ENCODE measurements at places on chromosomes 3 and 15.
A peak's percentile ranks its signal among the peaks of the same experiment; 100 is the strongest.

DNA sequence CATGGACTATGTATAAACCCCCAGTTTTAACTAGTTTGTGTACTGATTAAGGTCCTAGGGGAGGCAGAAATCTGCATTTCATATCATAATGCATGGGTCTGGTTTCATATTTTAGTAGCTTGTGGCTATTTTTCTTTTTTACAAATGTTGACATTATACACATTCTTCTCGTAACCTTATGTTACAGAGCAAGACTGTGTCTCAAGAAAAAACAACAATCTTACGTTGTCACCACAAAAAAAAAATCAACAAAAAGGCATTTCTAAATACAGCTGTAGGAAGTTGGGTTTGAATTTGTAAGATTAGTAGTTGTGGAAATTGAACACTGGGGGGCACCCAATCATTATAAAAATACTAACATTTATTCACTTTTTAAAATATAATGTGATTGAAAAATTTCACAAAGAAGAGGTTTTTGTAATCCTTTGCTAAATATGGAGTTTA, 17.9 kb downstream of the SERP1 start:
- no peak for DNase-seq
- H3K27me3 ChIP-seq: no peaks in the 10 kb centered on the region
- no peaks in the 10 kb centered on the region for H3K36me3 ChIP-seq
- H3K4me3 ChIP-seq: no peak overlapping the region
- H3K27ac ChIP-seq: no peak overlapping the region
- no peaks in the 10 kb centered on the region for H3K4me1 ChIP-seq

DNA sequence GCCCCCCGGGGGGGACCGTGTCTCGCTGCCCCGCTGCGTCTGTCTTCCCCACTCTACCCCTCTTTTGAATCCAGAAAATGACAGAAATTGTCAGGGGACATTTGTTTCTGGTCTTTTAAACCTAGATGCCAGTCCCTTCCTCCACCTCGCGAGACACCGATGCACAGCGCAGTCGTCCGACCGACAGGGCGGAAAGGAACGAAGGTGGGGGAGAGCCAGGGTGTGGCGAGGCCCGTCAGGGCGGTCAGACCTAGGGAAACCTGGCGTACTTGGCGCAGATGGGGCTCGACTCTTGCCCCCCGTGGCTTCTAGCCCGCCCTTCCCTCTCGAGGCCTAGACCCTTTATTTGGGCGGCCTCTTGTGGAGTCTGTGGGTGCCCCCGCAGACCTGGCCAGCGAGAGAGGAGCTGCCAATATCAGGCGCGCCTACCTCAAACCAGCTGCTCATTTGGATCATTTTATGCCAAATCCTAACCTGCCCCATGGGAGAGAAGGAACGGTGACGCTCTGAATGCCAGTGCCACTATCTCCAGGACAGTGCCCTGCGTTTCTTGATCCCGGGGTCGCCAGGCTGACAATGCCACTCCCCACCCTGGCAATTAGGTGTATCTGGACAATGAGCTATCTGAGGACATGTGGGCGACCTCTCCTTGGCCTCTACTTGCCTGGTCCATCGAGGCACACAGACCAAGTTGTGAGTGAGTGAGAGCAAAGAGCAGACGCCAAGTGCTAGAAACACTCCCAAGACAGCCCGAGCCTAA, 500 bp upstream of the RAB6B start:
- DNase-seq: no peak
- peak overlapping the region; percentile 9 for H3K27ac ChIP-seq
- H3K4me3 ChIP-seq: peak overlapping the region; percentile 60
- no peaks in the 10 kb centered on the region for H3K27me3 ChIP-seq

DNA sequence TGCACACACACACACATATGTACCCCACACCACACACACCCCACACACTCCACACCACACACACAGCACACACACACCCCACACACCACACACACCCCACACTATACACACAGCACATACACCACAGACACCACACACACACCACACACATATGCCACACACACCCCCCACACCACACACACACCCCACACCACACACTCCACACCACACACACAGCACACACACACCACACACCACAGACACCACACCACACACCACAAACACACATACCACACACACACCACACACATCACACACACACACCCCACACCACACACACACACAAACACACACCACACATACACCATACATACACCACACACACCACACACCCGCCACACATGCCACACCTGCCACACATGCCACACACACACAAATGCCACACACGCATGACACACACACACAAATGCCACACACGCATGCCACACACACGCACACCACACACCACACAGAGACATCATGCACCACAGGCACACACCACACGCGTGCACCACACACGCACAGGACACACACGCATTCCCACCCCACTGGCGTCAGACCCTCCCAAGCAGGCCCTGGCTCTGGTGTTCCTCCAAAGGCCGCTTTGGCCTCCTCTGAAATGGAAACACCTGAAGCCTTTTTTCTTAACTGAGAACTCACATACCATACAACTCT, 15.7 kb downstream of the CHST13 start:
- no peaks in the 10 kb centered on the region for H3K4me1 ChIP-seq
- H3K27me3 ChIP-seq: peaks cover 49% of the 10 kb centered on the region
- no peak overlapping the region for H3K4me3 ChIP-seq

- DNase-seq: no peak
- peaks cover 31% of the 10 kb centered on the region for H3K4me1 ChIP-seq
- H3K36me3 ChIP-seq: no peaks in the 10 kb centered on the region
- H3K27me3 ChIP-seq: no peaks in the 10 kb centered on the region
- no peak overlapping the region for H3K27ac ChIP-seq
Measured at GRCh38 chr3:51622413-51622812, 48.6 kb upstream of the TEX264 start.

DNA sequence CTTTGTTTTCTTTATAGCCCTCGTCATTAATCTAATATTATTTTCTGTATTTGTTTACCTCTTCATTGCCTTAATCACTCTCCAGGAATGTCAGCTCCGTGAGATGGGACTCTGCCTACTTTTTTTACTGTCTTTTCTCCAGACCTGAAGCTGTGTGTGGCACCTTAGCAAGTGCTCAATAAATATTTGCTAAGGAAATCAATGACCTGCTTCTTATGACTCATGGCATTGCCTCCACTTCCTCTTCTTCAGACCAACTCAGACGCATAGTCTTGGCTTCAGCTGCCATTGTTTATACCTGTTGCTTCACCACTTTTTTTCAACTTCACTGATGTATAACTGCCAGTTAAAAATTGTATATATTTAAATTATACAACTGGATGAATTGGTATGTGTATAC, 218.5 kb upstream of the CMC1 start:
- no peaks in the 10 kb centered on the region for H3K36me3 ChIP-seq
- no peak for DNase-seq
- no peaks in the 10 kb centered on the region for H3K4me1 ChIP-seq
- H3K27me3 ChIP-seq: no peaks in the 10 kb centered on the region
- no peak overlapping the region for H3K27ac ChIP-seq

DNA sequence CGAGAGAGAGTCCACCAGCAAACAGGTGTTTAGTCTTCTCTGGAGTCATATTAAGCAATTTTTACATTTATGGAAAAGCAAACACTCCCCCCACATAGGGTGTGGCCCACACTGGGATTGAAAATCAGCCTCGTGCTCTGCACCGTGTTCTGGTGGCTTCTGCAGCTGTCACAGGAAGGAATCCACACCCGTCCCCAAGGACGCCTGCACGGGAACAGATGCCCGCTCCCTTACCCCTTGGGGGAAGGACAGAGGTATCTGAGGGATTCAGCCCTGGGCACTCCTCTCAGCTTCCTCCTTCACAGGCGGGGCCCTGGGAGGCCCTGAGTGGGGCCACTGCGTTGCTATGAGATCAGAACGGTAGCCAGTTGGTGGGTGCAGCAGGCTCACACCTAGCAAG, 27.8 kb downstream of the LIPC start:
- no peaks in the 10 kb centered on the region for H3K27me3 ChIP-seq
- peak overlapping the region; percentile 79 for H3K27ac ChIP-seq
- peak; percentile 76 for DNase-seq
- H3K36me3 ChIP-seq: no peaks in the 10 kb centered on the region
- H3K4me1 ChIP-seq: peaks cover 10% of the 10 kb centered on the region

DNA sequence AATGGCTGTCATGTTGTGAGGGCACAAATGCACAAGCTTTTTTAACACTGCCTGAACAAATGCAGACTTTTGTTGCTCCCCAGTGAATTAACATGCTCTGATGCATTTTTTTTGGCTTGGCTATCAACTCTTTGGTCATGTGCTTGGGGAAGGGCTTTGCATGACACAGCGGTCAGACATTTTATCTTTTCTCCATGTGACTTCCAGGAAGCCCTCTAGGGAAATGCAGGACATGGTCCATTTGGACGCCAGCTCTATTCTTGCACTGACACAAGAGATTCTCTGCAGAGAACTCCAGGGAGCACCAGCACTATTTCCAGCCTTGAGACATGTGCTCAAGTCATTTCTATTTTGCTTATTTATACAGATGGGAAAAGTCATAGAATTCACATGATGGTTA, 46.2 kb downstream of the NEK11 start:
- no peaks in the 10 kb centered on the region for H3K36me3 ChIP-seq
- H3K4me1 ChIP-seq: peaks cover 18% of the 10 kb centered on the region
- H3K27me3 ChIP-seq: no peaks in the 10 kb centered on the region
- H3K27ac ChIP-seq: peak overlapping the region; percentile 31

DNA sequence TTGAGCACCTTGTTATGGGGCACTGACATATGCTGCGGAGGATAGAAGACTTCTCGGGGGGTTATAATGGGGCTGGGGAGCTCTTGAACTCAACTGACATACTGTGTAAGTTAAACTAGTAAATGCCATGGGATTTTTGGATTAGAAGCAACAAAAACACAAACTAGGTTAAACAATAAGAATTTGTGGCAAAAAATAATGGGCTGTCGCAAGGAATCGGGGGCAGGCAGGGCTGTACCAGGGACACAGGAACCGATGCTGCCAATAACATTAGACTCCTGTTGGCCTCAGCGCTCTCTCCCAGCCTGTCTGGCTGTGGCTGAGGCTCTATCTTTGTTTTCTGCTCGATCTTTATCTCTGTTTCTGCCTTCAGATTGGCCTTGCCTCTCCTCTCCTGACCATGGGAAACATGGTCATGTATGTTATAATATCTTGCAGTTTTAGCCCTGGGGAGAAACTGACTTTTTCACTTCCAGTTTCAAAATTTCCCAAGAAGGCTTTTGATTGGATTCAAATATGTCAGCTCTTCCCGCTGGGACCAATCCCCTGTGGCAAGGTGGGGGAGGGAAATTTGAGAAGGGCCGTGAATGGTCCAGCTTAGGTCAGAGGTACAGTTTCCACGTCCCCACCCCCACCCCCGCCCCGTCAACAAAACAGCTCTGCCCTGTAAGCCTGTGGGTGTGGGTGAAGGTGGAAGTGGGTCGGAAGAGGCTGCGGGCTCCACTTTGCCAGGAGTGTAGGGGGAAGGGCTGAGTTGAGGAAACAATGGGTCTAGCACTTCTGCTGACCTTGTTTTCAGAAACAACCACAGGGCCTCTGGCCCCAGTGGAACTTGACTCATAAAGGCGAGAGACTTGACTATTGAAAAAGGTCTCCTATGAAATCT, 161.1 kb upstream of the TBL1XR1 start:
- H3K27me3 ChIP-seq: no peaks in the 10 kb centered on the region
- DNase-seq: peak; percentile 79
- peaks cover 11% of the 10 kb centered on the region for H3K4me1 ChIP-seq

DNA sequence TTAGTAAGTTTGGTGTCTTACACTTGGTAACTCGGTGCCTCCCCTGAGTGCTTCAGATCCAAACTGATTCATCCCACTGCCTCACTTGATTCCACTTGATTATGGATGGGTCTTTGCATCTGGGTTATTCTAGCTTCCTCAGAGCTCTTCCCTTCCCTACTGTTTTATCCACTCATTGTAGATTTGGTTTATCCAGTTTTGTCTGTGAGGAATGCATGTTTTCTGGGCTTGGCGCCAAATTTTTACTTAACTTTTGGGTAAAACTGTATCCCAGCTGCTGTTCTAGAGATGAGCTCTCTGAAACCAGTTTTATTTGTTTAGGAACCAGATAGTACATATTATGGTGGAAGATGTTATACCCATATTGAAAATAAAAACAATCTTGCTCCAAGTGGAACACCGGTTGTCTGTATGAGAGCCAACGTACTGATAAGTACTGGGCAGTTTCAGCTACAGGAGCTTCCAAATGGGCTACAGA, 20.9 kb downstream of the RAD54L2 start:
- no peak overlapping the region for H3K4me3 ChIP-seq
- peaks cover 21% of the 10 kb centered on the region for H3K4me1 ChIP-seq
- no peaks in the 10 kb centered on the region for H3K27me3 ChIP-seq

GRCh38 chr3:149466192-149466591, 8.3 kb upstream of the TM4SF4 start:
- H3K4me1 ChIP-seq: no peaks in the 10 kb centered on the region
- DNase-seq: peak; percentile 26
- H3K4me3 ChIP-seq: no peak overlapping the region
- H3K36me3 ChIP-seq: no peaks in the 10 kb centered on the region

- H3K36me3 ChIP-seq: no peaks in the 10 kb centered on the region
- H3K27ac ChIP-seq: no peak overlapping the region
- no peaks in the 10 kb centered on the region for H3K27me3 ChIP-seq
- H3K4me1 ChIP-seq: no peaks in the 10 kb centered on the region
- no peak for DNase-seq
Measured at GRCh38 chr3:94226078-94226477, 163.2 kb downstream of the NSUN3 start.

DNA sequence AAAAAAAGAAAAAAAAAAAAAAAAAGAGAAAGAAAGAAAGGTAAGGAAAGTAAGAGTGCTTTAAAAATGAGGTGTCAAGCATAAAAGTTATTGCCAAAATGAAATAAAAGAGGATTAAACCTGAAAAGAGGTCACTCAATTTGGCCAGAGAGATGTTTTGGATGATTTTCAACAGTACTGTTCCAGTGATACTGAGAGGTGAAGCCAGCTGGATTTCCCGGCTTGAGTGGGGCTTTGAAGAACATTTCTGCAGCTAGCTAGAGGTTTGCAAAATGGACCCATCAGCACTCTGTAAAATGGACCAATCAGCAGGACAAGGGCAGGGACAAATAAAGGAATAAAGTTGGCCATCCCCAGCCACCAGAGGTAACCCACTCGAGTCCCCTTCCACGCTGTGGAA, 128.5 kb downstream of the LSAMP start:
- H3K27me3 ChIP-seq: no peaks in the 10 kb centered on the region
- no peak overlapping the region for H3K27ac ChIP-seq
- no peaks in the 10 kb centered on the region for H3K36me3 ChIP-seq
- no peak for DNase-seq
- no peaks in the 10 kb centered on the region for H3K4me1 ChIP-seq

DNA sequence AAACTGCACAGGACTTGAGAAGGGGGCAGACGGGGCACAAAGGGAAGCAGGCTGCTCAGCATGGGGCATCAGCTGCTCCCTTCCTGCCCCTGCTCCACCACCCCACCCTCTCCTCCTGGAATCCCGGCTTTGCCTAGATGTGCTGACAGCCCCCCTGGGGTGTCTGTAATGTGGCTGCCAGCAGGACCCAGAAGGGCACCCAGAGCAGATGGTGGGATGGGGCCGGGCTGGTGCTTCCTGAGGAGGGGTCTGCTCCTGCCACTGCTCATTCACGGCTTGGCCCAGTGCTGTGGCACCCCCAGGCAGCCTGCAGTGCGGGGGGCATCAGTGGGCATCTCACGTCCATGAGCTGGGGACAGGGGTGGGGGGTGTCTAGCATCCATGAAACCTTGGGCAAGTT, 10.2 kb downstream of the H1-8 start:
- H3K36me3 ChIP-seq: no peaks in the 10 kb centered on the region
- no peaks in the 10 kb centered on the region for H3K27me3 ChIP-seq
- DNase-seq: no peak
- peaks cover 45% of the 10 kb centered on the region for H3K4me1 ChIP-seq
- no peak overlapping the region for H3K27ac ChIP-seq
